ACHN (cell line): ENCODE measurements at places on chromosomes 16 and 17.
A peak's percentile ranks its signal among the peaks of the same experiment; 100 is the strongest.

- no peak for DNase-seq
Measured at GRCh38 chr17:9473711-9474110, 101.9 kb downstream of the STX8 start.

GRCh38 chr16:88469615-88470395 lies 16.7 kb downstream of the ZFPM1 start:
- no peak for DNase-seq

- DNase-seq = peak; percentile 70
Measured at GRCh38 chr16:52912565-52913173, 140.0 kb downstream of the CHD9NB start.

GRCh38 chr16:53809088-53809932 lies 105.4 kb downstream of the FTO start:
- no peak for DNase-seq

DNA sequence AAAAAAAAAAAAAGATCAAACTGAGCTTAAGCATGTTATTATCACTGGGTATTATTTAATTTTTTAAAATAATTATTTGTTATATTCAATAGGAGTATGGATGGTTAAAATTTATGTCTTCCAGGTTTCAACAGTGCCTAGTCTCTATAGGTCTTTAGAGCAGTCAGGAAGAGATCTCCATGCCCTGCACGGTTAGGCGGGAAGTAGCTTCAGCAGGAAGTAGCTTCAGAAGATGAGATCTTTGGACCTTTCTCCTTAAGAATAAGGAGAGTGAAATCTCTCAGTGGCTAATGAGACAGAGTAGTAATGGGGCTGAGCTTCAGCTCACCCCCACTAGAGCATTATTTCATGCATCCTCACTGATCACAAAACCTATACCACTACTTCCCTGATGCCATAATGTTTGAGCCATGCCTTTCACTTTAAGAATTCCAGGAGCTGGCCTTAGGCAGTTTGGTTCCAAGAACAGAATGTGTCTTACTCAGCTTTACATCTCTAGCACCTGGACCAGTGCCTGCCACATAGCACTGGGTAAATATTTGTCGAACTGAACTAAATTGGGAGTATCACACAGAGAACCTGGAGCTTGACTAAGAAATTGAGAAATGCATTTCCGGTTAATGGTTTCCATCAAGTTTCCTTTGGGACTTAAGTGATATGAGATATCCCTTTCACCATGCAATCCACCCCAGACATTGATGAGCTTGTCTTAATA lies 43.5 kb downstream of the SCPEP1 start:
- no peak for DNase-seq

GRCh38 chr16:84806256-84806889 lies 13.4 kb upstream of the CRISPLD2 start:
- DNase-seq = peak; percentile 66

DNA sequence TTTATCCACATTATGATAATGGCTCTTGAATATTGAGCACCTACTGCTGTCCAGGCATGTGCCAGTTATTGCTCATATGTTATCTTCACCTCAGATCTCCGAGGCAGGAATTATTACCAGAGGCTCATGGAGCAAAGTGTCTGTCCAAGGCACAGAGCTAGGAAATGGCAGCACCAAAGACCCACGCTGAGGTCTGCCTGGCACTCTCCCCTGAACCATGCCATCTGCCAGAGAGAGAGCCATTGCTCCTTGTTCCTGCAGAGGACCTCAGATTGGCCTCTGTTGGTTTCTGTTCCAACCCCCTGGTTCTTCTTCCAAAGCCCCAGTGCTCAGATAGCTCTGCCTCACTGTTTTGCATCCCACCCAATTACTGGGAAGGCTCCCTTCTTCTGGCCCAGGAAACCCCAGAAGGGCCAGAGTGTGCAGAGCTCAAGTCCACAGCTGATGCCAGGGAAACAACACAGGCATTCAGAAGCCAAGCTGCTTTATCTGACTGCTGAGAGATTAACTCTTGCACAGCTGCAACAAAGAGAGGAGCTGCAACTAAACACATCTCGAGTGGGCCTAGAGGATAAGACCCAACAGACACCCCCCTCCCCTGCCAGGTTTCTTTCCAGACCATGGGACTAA lies 5.9 kb downstream of the ASIC2 start:
- DNase-seq = no peak

DNA sequence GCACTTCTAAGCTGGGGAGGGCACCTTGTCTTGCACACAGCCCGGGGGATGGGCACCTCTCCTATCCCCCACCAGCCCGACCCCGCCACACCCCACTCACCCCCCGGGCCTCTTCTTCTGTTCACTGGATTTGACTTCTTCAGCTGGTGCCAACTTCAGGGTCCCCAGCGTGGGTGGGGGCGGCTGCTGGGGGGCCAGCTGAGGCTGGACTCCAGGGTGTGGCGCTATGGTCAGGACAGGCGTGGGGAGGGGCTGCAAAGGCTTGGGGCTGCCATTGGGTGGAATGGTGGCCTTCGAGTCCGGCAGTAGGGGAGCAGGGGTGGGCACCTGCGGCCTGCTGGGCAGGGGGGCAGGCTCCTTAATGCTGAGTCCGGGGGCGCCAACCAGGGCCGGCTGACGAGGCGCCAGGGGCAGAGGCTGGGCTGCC lies 6.1 kb downstream of the MNT start:
- no peak for DNase-seq

GRCh38 chr17:47170710-47171109 lies 18.4 kb downstream of the CDC27 start:
- no peak for DNase-seq

DNA sequence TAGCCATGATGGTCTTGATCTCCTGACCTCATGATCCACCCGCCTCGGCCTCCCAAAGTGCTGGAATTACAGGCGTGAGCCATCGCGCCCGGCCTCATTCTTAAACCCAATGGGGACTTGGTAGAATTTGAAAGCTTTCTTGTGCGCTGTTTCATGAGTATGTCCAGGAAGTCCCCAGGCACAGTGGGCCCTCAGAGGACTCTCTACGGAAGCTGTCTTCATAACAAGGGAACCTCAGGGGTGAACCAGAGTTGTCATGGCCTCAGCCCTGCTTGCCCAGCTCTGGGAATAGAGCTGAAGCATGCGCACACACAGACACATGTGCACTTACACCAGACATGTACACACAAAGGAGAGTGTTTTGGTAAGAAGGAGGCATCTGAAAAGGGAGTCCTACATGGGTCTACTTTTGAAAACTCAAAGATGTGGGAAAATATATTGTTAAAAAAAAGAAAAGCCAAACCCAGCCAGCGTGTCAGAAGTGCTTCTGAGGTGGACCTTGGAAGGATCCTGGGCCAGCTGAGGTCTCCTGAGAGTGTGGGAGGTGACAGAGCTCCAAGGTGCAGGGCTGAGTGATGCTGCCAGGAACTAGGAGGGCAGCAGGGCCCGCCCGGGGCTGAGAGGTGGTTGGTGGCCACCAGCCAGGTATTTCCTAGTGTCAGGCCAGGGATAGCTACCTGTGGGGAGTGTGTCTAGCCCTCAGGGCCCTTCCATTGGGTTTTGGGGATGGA lies 54.6 kb downstream of the EPN2 start:
- no peak for DNase-seq

DNA sequence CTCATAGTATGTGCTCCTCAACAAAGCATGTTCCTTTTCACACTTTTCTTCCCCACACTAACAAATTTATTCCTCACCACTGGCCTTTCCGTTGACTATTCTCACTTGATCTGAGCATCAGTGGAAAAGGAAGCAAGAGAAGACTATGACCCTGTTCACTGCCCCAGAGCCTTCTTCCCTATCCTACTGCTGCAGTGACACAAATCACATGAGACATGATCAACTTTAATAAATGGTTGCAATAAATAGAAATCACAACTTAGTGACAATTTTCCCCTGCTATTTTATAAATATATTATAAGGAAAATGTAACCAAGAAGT lies 438.7 kb upstream of the SOX9 start:
- DNase-seq = no peak

- DNase-seq = no peak
Measured at GRCh38 chr16:87851601-87852000, 17.7 kb downstream of the SLC7A5 start.

GRCh38 chr16:55222486-55222885 lies 101.5 kb upstream of the IRX6 start:
- DNase-seq = no peak

- DNase-seq = no peak
Measured at GRCh38 chr17:67753026-67753425, 35.3 kb downstream of the NOL11 start.

DNA sequence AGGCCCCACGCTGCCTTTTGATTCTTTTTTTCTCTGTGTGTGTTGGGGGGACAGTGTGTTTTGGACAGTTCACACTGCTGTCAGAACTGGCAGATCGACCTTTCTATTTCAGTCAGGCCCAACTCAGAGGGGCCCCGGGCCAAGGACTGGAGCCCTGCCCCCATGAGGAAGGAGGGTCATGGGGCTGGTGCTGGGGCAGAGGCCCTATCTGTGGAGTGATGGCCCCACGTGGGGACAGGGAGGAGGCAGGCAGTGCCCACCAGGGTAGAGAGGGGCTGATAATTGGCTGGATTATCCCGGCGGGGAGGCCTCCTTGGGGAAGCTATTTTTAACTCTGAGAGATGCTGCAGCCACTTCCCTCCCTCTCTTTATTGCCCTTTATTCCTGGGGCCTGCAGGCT lies 5.7 kb upstream of the KCNJ12 start:
- DNase-seq = no peak

GRCh38 chr17:77590951-77591735 lies 367.4 kb upstream of the TNRC6C start:
- no peak for DNase-seq

GRCh38 chr16:64543441-64543840 lies 578.4 kb downstream of the CDH11 start:
- DNase-seq = no peak

- peak; percentile 14 for DNase-seq
Measured at GRCh38 chr17:45722161-45722560, 62.0 kb upstream of the CRHR1 start.

- no peak for DNase-seq
Measured at GRCh38 chr17:75762513-75763268, 2.3 kb downstream of the GALK1 start.

DNA sequence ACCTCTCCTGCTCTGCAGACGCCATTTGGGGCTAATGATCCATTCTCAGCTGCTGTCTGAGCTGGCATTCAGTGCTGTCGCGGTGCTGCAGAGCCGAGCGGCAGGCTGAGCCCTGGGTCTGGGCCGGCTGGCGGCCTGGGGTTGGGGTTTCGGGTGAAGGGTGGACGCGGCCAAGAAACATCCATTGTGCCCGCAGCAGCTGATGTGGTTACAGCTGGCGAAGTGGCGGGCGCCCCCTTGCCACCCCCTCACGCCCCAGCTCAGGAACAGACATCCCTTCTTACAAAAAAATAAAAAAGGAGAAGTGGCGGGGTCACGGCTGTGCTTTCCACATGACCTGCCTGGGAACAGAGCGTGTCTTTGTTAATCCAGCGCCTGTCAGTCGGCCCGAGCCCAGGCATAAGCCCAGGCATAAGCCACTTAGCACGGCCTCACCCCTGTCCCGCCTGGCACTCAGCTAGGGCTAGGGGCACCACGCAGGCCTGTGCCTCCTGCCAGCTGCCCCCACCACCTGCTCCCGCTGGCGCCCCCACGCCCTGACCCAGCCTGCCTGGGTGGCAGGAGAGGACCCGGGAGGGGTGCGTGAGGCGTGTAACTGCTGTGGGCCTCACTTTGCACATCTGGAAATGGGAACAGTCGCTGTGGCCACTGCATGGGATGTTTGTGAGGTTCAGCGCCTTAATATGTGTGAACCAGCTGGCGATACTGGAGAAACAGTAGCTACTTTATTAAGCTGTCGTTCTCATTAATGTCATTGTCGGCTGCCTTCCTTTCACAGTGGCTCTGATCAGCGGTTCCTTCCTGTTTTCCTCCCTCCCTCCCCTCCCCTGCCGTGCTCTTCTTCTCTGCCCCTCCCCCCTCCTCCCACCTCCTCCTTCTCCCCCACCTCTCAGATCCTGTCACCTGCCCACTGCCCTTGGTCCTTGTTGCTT lies 197.7 kb upstream of the CIBAR2 start:
- no peak for DNase-seq

GRCh38 chr17:30234964-30235363 lies 533 bp downstream of the SLC6A4 start:
- no peak for DNase-seq

DNA sequence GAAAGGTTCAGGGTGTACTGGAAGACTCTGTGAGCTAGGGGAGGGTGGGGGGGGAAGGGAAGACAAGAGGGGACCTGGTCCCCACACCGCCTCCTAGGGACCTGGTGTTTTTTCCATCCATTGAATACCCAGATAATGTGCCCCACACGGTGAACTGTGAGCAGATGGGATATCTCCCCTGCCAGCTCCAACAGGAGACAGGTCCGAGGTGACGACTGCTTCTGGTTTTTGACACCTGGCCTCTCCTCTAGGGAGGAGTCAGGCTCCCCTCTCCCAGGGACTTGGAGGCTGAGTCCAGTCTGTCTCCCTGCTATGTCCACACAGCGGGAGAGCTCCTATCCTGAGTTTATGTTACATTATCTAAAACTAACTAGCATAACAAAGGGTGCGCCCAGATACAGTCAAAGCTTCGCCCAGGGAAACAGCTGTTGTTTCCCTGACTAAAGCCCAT lies 1.8 kb downstream of the MARVELD3 start:
- no peak for DNase-seq

DNA sequence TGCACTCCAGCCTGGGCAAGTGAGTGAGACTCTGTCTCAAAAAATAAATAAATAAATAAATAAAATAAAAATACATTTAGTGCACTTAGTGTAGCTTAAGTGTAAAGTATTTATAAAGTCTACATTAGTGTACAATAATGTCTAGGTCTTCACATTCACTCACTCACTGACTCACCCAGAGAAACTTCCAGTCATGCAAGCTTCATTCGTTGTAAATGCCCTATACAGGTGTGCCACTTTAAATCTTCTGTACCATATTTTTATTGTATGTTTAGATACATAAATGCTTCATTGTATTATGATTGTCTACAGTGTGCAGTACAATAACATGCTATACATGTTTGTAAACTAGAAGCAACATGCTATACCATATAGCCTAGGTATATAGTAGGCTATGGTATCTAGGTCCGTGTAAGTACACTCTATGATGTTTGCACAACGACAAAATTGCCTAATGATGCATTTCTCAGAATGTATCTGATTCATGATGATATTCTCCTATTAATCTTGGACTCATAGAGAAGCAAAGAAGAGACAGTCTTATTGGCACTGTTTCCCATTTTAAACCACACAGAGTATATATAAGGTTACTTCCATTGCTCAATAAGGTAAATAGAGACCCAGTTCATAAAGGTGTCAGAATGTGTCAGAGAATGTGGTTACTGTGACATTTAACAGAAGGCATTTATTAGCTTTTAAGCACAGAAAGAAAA lies 1314.9 kb downstream of the CDH11 start:
- DNase-seq = no peak
